Osteocyte (in vitro differentiated cells): ENCODE measurements at places on chromosomes 13 and 19. TPM values are rescaled to one million over a fixed set of nuclear protein-coding genes. Genes with fewer than 3 reads are reported as not detected.

The UQCRFS1 gene
- 25.4 and 25.6 TPM in 2 replicates for total RNA-seq

DNA sequence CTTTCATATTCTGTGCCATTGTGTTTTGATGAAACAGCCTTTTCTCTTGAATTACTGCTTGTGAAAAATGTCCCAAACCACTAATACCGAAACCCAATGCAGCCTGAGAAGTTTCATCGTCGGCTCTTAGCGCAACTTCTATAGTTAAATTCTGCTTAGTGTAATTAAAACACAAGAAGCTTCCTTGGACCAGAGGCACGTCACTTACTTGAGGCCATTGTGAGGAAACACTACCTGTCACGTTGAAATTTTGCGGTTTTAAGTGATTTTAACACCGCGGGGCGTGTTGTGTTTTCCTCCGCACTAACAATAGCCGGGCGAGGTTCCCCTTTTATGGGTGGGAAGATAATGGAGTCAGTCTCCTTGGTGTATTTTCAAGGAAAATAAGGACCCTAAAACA, 70.9 kb downstream of the GGACT start:
- peaks cover 42% of the 10 kb centered on the region for H3K4me1 ChIP-seq
- no peak for DNase-seq
- no peaks in the 10 kb centered on the region for H3K27me3 ChIP-seq
- H3K36me3 ChIP-seq = peaks cover 3% of the 10 kb centered on the region
- no peak overlapping the region for H3K4me3 ChIP-seq

DNA sequence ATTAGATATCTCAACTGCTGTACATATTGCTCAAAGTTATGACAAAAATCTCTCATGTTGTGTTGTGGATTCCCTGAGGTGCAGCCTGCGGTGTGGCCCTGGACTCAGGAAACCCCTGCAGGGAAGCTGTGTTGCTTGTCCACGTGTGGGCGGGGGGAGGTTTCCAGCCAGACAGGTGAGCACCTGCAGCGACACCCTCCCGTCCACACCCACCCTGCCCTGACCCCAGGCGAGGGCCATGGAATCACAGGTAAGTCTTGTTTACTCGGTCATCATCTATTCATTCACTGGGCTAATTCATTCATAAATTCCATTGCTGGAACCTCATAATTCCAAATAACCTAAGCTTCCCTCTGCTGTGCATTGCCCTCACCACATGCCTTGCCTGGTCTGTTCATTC, 14.1 kb downstream of the PLPP2 start:
- no peaks in the 10 kb centered on the region for H3K4me1 ChIP-seq
- H3K36me3 ChIP-seq = no peaks in the 10 kb centered on the region
- H3K4me3 ChIP-seq = no peak overlapping the region
- no peak overlapping the region for H3K27ac ChIP-seq

The LRP3 gene
- 49.8 and 52.3 TPM in 2 replicates for total RNA-seq
